ENCODE measurements at places on chromosomes 6 and 20.

DNA sequence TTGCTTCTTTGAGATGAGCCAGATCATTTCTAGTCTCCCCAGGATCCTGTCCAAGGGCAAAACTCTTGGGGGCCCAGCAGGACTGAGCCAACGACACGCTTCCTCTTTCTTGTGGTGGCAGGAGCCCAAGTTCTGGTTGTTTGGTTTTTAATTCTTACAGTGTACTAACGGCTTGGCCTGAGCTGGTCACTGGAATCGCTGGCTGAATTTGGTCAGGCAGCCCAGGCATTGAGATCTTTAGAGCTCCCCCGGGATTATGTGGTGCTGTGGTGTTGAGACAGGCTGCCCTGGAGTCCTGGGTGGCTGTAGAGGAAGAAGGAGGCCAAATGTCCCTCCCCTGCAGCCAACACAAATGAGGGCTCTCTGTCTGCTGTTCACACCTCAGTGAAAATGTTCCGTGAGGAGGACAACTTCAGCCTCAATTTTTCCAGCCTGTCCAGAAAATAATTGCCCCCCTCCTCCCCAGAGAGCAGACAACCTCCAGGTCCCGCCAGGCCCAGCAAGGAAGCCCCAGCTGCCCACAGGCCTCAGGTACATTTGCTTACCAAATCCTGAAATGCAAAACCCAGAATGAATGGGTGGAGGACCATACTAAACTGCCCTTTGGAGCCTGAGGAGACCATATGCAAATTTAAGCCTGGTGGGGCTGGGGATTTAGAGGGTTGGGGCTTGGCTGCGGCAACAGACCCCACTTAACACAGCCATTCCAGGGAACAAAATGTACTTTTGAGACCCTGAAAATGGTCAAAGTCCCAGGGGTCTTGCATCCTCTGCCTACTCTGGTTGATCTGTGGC lies 23.6 kb downstream of the BNIP5 start:
- DNase-seq, result no peak

DNA sequence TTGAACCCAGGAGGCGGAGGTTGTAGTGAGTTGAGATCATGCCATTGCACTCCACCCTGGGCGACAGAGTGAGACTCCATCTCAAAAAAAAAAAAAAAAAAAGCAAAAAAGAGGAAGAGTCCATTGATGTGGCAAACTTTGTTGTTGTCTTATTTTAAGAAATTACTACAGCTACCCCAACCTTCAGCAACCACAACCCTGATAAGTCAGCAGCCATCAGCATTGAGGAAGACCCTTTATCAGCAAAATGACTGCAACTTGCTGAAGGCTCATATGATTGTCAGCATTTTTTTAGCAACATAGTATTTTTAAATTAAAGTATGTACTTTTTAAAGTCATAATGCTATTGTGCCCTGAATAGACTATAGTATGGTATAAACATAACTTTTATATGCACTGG lies 48.8 kb downstream of the ZFP64 start:
- no peak for DNase-seq

DNA sequence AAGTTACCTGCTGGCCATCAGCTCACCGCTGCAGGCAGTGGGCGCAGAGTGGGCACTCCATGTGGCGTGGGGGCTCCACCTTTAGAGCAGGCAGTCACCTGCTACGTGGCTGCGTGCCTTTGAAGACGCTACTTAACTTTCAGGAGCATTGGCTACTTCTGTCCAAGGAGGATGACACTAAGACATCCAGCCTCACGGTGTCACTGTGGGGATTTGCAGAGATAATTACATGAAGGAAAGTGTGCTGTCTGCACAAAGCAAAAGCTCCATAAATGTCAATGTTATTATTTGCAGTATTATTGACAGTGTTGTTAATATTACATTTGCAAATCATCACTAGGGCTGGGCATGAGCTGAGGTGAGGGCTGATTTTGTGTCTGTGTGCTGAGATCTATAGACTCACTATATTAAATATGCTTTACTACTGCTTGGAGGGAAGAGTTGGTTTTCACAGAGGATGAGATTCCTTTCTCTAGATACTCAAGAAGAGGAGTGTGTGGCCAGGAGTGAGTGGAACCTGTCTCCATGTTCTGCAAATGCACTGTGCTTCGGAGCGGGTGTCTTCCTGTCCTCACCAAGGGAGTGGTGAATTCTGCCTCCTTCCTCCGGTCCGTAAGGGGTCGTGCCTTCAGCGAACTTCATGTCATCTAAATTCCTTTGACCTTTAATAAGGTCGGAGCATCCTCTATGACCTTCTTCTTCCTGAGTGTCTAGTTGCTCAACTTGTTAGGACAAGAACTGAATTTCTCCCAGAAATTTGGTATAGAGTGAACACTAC lies 165.8 kb upstream of the SYNDIG1 start:
- no peak for DNase-seq

DNA sequence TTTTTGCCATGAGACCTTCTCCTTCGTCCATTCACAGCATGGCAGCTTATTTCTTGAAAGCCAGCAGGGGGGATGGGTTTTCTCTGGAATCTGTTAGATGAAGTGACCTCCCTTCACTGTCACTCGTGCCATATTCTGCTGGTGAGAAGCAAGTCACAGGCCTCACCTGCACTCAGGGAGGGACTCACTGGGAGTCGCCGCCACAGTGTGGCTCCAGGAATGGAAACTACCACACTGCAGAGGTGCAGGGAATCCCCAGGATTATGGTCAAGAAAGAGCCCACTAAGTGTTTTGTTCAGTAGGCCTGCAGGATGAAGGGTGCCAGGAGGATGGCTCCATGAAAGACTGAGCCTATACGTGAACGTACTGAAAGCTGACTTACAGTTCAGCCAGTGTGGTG lies 161.1 kb upstream of the AKAP12 start:
- DNase-seq, result no peak

GRCh38 chr6:158787395-158787794 lies 31.8 kb downstream of the EZR start:
- DNase-seq, result no peak

- DNase-seq, result no peak
These were observed 160.8 kb downstream of the CDC5L start for GRCh38 chr6:44548319-44548718.

DNA sequence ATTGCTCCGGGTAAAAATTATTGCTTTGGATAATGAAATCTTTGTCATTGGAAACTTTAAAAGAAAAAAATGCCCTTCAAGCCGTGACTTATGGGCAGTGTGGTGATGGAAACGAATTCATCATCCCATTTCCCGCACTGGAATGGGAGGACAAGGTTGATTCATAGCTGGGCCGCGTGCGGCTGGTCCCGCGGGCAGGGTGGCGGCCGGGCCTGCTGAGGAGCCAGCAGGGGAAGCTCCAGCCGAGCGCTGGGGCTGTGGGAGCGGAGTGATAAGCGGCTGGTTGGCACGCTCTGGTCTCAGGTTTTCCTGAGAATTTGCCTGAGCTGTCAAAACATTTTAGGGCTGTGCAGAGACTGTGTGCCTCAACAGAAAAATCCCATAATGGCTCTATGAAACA lies 351.7 kb downstream of the CDC5L start:
- DNase-seq, result peak; percentile 30

GRCh38 chr6:89386917-89387491 lies 25.1 kb downstream of the RRAGD start:
- DNase-seq, result no peak

DNA sequence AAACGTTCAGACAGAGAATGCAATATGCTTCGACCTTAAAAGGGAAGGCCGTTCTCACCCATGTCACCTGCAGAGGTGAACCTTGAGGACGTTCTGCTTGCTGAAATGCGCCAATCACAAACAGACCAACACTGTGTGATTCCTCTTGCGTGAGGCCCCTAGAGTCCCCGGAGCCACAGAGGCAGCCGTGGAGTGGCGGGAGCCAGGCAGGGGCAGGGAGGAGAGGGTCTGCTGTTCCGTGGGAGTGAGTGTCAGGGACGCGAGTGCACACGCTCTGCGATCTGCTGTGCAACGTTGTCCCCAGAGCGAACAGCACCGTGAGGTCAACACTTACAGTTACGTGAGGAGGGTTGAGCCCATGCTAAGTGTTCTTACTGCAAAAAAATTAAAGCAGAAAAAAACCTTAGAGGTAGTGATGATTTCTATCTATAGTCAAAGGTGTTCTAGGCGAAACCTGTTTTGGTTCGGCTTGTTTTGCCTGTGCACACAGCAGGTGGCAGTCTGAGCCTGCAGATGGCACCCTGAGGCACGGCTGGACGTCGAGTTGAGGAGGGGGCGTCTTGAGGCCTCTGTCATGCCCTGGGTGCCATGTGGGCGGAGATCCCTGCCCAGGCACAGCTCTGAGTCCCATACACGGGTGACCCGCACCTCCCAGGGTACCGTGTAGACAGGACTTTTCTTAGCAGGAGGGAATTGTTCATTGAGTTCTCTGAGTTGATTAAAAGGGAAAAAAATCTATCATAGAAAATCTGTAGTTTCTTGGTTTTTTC lies 71.7 kb upstream of the FRMD1 start:
- peak; percentile 56 for DNase-seq

GRCh38 chr6:157392927-157393668 lies 12.1 kb downstream of the ZDHHC14 start:
- DNase-seq, result no peak

DNA sequence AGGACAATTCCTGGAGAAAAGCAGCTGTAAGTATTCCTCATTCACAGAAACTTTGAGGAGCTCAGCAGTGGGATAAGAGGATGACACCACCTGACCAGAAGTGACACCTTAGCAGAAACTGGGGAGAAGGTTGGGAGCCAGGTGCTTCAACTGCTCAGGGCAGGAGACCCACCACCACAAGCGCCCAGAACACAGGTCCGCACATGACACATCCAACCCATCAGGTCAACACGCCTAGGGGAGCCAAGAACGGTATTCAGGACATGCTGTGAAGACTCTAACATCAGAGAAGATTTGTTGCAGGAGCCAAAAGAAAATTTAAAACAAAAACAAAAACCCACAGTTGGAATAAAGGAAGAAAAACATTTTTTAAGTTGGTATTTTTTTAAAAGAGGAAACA lies 50.5 kb downstream of the SLC23A2 start:
- DNase-seq, result no peak

GRCh38 chr20:54228841-54229240 lies 21.0 kb downstream of the PFDN4 start:
- DNase-seq, result no peak

DNA sequence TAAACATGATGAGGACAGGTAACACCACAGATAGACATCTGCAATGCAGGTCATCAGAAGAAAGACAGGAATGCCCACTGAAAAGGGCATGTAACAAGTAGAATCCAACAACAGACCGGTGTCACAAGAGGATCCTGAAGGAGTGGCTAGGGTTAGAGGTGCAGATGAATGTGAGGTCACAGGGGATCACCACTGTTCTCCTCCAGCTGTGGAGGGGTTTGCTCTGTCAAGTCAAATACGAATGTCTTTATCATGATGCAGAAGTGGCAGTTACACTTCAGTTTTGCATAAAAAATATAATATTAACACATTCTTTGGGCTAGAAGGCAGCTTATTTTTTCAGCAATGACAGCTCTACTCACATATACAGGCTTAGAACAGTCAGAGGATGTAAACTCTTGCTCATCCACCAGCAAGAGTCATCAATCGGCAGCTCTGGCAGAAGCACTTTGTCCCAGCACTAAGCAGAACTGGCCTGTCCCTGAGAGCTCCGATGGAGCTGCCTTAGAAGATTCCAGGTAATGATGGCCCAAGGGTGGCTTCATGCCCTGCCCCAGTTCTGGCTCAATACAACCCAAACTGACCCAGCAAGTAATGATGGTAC lies 130.4 kb upstream of the TRAF3IP2 start:
- no peak for DNase-seq

GRCh38 chr20:43836790-43837189 lies 77.9 kb upstream of the TOX2 start:
- no peak for DNase-seq

GRCh38 chr6:31908791-31909190 lies 6.9 kb upstream of the ZBTB12 start:
- DNase-seq, result no peak

DNA sequence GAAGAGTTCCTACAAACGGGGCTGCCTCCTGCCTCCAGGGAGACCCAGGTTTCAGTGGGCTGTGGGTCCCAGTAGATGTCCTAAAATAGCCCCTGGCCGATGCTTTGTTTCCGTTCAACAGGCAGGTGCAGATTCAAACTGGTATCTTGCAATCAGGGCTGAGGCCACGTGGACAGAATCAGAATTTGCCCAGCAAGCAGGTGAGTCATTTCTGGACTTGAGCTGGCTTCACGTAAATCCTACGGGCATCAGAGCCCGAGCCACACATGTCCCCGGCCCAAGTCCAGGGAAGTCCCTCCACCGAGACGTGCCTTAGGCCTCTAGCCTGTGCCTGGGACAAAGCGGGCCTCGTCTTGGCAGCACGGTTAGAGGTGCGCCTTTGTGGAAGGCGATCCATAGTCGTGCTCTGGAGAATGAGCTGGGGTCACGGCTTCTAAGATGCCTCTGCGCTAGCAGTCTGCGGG lies 101.6 kb upstream of the FRMD1 start:
- DNase-seq, result peak; percentile 28

- peak; percentile 50 for DNase-seq
These were observed 36.1 kb downstream of the NTSR1 start for GRCh38 chr20:62744741-62745191.

GRCh38 chr20:38665094-38665493 lies 59.2 kb upstream of the SLC32A1 start:
- DNase-seq, result no peak

DNA sequence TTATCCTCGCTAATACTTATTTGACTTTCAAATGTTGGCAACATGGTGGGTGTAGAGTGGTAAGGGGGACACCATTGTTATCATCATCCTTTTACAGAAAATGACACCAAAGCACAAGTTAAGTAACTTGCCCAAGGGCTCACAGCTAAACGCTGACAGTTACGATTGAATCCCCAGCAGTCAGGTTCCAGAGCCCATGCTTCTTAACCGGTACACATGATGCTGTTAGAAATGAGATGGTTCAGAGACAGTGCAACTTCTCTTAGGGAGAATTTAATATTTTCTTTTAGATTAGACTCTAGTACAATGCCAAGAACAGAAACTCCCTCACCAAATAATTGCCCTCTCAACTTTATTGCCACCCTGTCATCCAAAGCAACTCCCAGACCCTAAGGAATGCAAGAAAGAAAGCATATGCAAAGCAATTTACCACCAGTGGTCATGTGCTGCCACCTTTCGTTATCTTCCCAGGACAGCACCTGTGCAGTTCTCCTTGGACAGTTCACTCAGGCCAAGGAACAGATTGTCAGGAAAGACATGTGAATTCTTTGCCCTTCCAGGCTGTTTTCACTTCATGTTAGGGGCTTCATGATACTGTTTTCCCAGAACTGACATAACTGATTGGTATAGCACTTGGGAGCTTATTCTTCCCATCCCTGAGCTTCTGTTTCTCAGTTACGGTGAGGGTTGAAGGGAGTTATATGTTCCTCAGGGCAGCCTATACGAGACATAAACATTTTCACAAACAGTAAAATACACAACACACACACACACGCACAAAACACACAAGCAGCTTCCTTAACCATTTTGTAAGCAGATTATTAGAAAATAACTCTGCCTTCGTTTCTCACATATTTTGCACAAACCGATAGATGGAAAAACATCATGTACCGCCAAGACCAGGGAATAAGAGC lies 5.1 kb downstream of the HLA-DMA start:
- no peak for DNase-seq

GRCh38 chr6:156822747-156823206 lies 45.6 kb downstream of the ARID1B start:
- DNase-seq, result no peak
